ENCODE measurements at places on chromosomes 12 and 14. TPM values are rescaled to one million over a fixed set of nuclear protein-coding genes. Genes with fewer than 3 reads are reported as not detected.

The ARL1 gene
- 134 TPM for total RNA-seq

The GPR84 gene
- total RNA-seq, result not detected

The GPRC5A gene
- total RNA-seq, result 18.6 TPM

The SERPINA5 gene
- total RNA-seq, result under 0.01 TPM

The DUSP6 gene
- 75.9 TPM for total RNA-seq

The OTX2 gene
- not detected for total RNA-seq

The AKAP3 gene
- 1.4 TPM for total RNA-seq
